ENCODE measurements at places on chromosomes 5 and 9.

- DNase-seq = no peak
Observed at GRCh38 chr5:107523029-107523680, 147.6 kb downstream of the EFNA5 start.

GRCh38 chr9:130833031-130833990 is 1.7 kb upstream of the ABL1 start:
- no peak for DNase-seq

GRCh38 chr9:1514776-1515363 is 464.7 kb downstream of the DMRT2 start:
- DNase-seq = no peak

GRCh38 chr9:33107762-33108161 is 31.3 kb upstream of the SMU1 start:
- DNase-seq = no peak

GRCh38 chr5:140633021-140633471 is at the start of gene CD14:
Gene CD14 (minus strand): TSS chr5:140633175. CDS start chr5:140633071, 104 bp downstream.
- DNase-seq = no peak

GRCh38 chr9:22423566-22423965 is 23.1 kb upstream of the DMRTA1 start:
- no peak for DNase-seq

GRCh38 chr5:169657127-169657526 is 20.1 kb downstream of the DOCK2 start:
- DNase-seq = no peak

DNA sequence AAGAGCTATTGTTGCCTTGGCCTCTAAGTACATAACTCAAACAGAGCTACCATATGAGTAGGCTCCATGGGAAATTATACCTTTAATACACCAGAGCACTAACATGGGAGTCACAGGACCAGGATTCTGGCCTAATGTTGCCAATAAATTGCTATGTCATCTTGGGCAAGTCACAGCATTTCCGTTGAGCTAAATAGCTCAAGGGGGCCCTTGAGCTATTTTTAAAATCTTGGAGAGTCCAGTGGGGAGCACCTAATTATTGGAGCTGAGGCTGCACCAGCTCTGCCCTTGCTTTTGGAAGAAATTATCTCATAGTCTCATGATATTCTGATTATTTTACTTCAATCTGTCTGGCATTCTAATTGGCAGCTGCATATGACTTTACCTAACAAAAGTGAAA is 350.8 kb downstream of the ENC1 start:
- DNase-seq = no peak

DNA sequence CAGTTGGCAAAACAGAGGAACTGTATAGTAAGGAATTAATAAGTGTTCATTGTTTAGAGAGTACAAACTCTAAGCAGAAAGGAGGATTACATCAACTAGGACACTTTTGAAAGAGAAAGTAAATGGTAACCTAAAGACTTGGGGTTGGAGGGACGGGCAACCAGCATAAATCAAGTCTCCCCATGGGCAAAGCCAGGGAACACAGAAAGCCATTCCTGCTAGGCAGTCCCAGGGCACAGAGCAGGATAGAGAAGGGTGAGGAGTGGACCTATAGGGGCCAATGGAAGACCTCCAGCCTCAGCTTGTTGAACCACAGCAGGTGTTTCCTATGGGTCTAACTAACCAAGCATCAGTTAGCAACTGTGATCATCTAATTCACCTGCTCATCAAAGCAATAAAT is 9.2 kb upstream of the ERAP1 start:
- peak; percentile 32 for DNase-seq

DNA sequence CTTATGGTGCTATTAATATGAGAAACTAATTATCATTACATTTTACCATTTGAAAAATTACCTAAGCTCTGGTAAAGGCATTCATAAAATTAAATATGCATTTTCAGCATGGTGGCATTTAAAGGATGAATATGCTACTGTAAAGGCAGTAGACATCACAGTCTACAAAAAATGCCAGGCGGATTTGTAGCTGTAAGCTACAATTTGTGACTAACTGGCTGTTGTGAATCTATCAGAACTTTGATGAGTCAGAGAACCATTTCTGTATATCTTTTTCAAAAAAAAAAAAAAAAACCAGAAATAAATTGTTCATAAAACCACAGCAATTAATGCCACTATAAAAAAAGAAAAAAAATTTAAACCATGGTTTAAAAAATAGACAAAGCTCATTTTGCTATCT is 186.3 kb downstream of the NFIB start:
- no peak for DNase-seq

GRCh38 chr9:21095561-21095960 is 17.8 kb upstream of the IFNB1 start:
- DNase-seq = no peak

Measured in T-helper 1 cell (primary cell).